Smooth muscle cell of the pulmonary artery (primary cell): ENCODE measurements at places on chromosomes 6 and 20. TPM values are rescaled to one million over a fixed set of nuclear protein-coding genes. Genes with fewer than 3 reads are reported as not detected.

Gene MEI4
- total RNA-seq = not detected in 2 replicates

Gene MEP1A
- total RNA-seq = not detected in 2 replicates

Gene MYBL2
- 1.3 and 2.4 TPM in 2 replicates for total RNA-seq

Gene DAAM2
- total RNA-seq = 22.5 and 96.0 TPM in 2 replicates

Gene C2
- 1.7 and 4.7 TPM in 2 replicates for total RNA-seq

Gene GTSF1L
- not detected in 2 replicates for total RNA-seq

Gene DEFB124
- not detected in 2 replicates for total RNA-seq

Gene CST5
- total RNA-seq = not detected in 2 replicates

Gene SEL1L2
- not detected in 2 replicates for total RNA-seq

Gene SAMD5
- 0.76 and 0.85 TPM in 2 replicates for total RNA-seq

Gene C6orf89
- 61.6 and 73.6 TPM in 2 replicates for total RNA-seq

Gene TPBG
- total RNA-seq = 69.5 and 138 TPM in 2 replicates

Gene RHAG
- total RNA-seq = not detected in 2 replicates

Gene VIP
- 0.10 TPM in 1 of 2 replicates, not detected in the other for total RNA-seq

Gene CBLN4
- not detected in 2 replicates for total RNA-seq

Gene CGAS
- 3.3 and 4.9 TPM in 2 replicates for total RNA-seq

Gene SIRPG
- not detected in 2 replicates for total RNA-seq

Gene LHFPL5
- total RNA-seq = not detected in 2 replicates

Gene TCF15
- not detected in 2 replicates for total RNA-seq

Gene HLA-DRB5
- total RNA-seq = not detected in 2 replicates

Gene LAMP5
- 0.69 and 3.6 TPM in 2 replicates for total RNA-seq

Gene PRSS16
- 0.33 and 0.40 TPM in 2 replicates for total RNA-seq
